ENCODE measurements at places on chromosomes 1 and 21. TPM values are rescaled to one million over a fixed set of nuclear protein-coding genes. Genes with fewer than 3 reads are reported as not detected.

DNA sequence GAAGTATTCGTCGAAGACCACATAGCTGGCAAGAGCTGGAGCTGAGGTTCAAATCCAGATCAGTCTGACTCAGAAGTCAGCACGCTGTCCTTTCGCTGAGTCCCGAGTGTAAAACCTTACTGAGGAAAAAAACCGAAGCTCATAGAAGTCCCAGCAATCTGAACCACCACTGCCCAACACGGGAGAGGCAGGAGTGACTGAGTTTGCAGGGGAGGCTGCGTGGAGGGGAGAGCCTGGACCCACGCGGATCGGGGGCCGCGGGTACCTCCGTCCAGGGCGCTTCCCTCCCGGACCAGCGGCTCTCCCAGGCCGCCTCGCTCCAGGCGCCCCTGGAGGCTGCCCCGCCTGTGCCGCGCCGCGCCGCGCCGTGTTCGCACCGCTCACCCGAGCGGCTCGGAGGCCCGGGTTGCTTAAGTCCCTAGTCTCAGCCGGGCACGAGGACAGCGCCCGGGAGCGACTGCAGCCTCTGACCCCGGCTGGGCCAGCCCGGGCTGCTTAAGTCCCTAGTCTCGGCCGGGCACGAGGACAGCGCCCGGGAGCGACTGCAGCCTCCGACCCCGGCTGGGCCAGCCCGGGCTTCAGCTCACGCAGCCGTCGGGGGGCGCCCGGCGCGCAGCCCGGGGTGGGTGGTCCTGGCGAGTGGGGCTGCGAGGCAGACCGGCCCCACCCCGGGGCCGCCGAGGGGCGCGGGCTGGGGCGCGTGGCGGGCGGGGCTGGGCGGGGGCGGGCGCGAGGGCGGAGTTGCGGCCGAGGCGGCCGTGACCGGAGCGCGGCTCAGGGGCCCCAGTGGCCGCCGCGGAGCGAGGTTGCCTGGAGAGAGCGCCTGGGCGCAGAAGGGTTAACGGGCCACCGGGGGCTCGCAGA lies at the start of gene ADAMTSL4:
TSS of gene ADAMTSL4 (plus strand) at position 777 of the 864 bp plus-strand sequence. CDS start 2,881 bp downstream, outside the sequence.
- peak; percentile 34 for DNase-seq

- no peak for DNase-seq
Observed at GRCh38 chr1:45643321-45643720, 19.5 kb upstream of the CCDC17 start.

DNA sequence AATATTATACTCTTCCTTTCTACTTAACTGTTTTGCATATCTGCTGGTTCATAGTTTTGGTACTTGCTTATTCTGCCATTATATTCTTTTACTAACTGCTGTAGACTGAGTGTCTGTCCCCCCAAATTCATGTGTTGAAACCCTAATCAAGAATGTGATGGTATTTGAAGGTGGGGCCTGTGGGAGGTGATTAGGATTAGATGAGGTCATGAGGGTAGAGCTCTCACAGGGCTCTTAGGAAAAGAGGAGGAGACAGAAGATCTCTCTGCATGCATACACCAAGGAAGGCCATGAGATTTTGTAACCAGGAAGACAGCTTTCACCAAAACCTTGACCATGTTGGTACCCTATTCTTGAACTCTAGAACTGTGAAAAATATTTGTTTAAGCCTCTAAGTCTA lies 354.1 kb upstream of the B3GALT2 start:
- DNase-seq: no peak

GRCh38 chr1:245226203-245226499 lies 71.4 kb downstream of the KIF26B start:
- DNase-seq: no peak

DNA sequence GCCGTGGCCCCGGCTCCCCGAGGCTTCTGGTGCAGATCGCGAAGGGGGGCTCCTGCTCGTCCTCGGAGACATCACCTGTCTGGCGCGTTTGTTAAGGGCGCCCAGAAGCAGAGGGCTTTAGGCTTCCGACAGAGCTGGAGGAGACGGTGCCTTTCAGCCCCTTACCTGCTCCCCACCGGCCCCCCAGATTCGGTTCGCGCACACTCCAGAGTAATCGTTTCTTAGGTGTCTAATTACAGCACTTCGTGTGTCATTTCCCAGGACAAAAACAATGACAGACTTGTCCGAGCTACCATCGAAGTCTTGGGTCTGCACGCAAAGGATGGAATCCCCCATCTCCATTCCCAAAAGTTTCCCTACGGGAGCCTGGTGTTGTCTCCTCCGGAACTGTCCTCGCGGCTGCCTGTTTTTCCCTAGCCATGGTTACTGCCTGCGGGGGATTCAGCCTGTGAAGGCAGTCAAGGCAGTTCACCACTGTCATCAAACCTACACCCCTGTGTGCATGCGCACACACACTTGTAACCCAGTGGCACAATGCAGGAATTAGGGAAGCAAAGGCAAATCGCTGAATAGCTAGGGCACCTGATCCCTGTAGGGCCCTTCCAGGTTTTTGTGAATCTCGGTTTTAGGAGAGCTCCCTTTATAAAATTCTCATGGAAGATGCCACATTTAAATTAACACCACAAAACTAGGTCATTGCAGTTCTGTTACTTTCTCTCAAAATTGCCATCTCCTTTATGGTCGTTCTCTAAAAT lies 738 bp upstream of the CDC42BPA start:
- DNase-seq: peak; percentile 89

- no peak for DNase-seq
Observed at GRCh38 chr1:206834711-206835110, 30.7 kb upstream of the IL20 start.

GRCh38 chr1:234559152-234559901 lies 50.7 kb downstream of the IRF2BP2 start:
- no peak for DNase-seq

DNA sequence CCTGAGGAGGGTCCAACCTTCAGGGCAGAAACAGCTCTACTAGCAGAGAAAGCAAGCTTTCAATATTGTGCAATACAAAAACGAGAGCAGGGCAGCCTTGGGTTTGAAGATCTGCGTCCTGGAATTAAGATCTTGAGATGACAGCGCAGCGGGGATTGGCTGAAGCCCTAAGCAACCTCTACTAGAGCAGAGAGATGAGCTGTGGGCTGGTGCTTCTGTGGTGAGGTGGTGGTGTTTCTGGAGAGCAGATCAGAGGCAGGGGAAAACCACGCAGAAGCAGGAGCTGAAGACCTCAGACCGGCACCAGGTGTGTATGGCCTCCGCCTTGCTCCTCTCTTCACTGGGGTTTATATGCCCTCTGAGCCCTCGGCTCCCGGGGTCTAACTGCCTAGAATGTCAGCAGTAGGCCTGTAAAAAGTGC lies 12.5 kb downstream of the TRAF3IP3 start:
- no peak for DNase-seq

DNA sequence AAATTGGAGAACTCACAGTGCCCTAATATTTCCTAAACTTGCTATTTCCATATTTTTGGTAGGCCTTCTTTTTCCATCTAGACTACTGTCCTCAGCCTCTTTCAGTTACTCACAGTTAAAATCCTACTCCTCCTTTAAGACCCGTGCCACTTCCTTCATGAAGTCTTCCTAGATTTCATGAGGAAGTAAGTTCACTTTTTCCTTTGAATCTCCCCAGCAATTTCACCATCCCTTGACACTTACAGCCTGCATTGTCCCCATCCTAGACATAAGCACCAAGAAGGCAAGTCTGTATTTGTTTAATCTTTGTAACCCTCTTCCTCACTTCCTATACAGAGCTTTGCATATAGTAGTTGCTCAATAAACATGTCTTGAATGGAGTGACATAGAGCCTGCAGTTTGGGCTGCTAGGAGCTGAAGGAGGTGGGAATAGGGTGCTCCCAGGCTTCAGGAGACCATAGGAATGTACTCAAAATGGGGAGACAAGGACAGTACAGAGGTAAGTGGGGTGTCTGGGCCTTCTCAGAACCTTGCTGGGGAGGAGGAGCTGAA lies 5.3 kb upstream of the GPR61 start:
- DNase-seq: no peak

GRCh38 chr1:61261595-61261994 lies 179.2 kb downstream of the NFIA start:
- peak; percentile 86 for DNase-seq

- peak; percentile 33 for DNase-seq
Observed at GRCh38 chr1:169309178-169310166, 58.1 kb downstream of the NME7 start.

DNA sequence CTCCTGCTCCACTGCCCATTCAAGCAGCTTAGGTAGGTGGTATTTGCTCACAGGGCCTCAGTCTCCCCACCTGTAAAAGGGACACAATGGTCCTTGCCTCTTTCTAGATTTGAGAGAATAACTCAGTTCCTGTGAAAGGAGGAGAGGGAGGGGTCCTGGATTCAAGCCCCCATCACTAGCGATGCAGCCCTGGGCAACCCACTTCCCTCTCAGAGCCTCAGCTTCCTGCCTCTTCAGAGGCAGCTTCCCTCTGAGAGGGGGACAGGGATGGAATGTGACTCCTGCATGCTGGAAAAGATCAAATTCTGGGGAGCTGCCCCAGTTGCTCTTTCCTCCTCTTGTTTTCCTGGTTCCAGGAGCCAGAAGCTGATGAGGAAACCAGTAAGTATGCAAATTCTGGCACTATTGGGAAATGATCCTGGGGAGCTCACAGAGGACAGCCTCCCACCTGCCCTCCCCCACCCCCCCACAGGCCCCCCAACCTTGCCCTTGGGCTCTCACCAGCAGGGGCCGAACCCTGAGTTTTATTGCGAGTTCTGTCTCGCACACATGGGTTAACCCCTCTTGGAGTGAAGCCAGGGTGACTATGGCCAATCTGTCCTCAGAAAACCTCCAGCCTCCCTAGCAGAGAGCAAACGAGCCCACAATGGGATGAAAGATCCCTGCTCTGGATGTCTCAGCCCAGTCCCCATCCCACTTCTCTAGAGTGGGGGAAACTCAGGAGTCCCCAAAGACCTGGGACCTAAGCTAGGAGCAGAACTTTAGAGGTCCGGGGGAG lies 11.7 kb downstream of the ZC3H12A start:
- DNase-seq: no peak

DNA sequence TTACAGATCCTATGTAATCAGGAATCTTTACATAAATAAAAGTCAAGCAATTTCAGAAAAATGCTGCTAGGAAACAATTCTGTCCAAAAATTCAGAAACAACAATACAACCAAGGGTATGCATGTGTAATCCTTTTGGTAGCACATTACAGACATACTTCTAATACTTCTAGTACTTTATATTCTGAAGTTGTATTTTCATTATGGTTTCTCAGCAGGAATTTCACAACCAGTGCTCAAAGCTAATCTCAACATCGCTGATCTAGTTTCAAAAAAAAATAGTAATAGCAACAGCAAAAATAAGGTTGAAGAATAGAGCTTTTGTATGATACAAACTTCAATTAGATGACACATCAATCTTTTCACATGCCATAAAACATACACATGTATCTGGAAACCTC lies 545.2 kb downstream of the LTN1 start:
- DNase-seq: no peak

- no peak for DNase-seq
Observed at GRCh38 chr1:199780948-199781670, 246.4 kb upstream of the NR5A2 start.

- no peak for DNase-seq
Observed at GRCh38 chr1:190832511-190832910, 354.8 kb upstream of the BRINP3 start.

DNA sequence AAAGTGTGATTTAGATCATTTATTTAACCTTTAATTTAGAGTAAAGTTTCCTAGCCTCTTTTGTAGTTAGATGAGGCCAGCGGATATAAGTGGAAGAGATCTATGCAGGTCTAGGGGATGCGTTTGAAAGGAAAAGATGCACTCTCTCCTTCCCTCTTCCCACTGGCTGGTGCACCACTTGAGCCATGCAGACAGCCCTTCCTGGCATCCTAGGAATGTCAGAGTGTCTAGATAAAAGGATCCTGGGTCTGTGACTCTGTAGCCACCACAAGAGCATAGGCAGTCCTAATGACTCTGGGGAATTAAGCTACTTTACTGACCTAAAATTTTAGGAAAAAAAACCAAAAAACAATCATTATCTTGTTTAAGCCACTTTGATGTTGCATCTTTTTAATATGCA lies 16.0 kb upstream of the STUM start:
- no peak for DNase-seq

GRCh38 chr21:24275616-24276015 lies 1331.7 kb downstream of the MRPL39 start:
- DNase-seq: no peak

DNA sequence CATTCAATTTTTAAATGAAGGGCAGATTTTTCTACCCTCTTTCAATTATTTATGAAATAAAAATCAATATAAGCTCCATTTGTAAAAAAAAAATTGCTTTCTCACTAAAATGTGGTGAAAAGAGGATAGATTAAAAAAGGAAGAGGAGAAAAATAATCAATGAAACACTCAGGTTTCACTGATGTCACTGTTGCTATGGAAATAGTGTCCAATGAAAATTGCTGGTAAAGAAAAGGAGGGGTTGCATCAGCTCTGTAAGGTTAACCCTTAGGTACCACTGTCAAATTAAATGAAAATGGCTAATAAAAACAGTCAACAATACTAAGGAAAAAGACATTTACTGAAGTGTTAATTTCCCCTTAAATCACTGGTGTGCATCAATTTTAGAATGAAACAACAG lies 91.6 kb upstream of the TTC39A start:
- peak; percentile 95 for DNase-seq

DNA sequence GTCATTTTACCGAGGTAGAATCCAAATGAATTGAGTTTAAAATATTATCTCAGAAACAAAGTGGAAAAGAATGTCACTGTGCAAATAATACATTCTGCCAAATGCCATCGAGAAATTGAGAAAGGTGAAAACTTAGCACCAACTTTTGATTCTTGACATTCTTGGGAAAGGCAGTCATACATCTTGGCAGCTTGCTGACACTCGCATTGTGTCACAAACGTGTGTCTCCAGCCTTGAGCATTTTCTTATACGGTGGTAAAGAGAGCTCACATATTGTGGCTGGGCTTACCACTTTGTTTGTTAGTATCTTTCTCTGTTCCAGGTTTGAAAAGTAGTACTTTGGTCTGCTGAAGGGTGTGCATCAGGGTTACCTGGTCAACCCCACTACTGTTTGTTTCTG lies 1456.1 kb downstream of the BRINP3 start:
- DNase-seq: no peak

GRCh38 chr21:27323331-27323730 lies 356.4 kb upstream of the ADAMTS5 start:
- DNase-seq: no peak

Gene TUFT1
- polyA plus RNA-seq: 20.6 TPM

Gene STIL
- 6.6 TPM for polyA plus RNA-seq

Gene MSH4
- polyA plus RNA-seq: not detected

Gene BMP8B
- 10.3 TPM for polyA plus RNA-seq

Gene RNPC3
- polyA plus RNA-seq: 4.5 TPM

Gene HOOK1
- 3.7 TPM for polyA plus RNA-seq

Gene CCT8
- polyA plus RNA-seq: 144 TPM

Gene FMN2
- polyA plus RNA-seq: 40.2 TPM

Gene SPRR5
- not detected for polyA plus RNA-seq
